NCI-H1694 treated with DMSO at 0.1 percent for 48 hours (cell line): ENCODE measurements at places on chromosomes 6 and 20.

GRCh38 chr6:42331019-42331418, 113.4 kb upstream of the MRPS10 start:
- no peak for DNase-seq

GRCh38 chr20:4256874-4257273, 241.5 kb upstream of the RNF24 start:
- DNase-seq = no peak

GRCh38 chr6:20600831-20601230, 66.6 kb downstream of the CDKAL1 start:
- no peak for DNase-seq

DNA sequence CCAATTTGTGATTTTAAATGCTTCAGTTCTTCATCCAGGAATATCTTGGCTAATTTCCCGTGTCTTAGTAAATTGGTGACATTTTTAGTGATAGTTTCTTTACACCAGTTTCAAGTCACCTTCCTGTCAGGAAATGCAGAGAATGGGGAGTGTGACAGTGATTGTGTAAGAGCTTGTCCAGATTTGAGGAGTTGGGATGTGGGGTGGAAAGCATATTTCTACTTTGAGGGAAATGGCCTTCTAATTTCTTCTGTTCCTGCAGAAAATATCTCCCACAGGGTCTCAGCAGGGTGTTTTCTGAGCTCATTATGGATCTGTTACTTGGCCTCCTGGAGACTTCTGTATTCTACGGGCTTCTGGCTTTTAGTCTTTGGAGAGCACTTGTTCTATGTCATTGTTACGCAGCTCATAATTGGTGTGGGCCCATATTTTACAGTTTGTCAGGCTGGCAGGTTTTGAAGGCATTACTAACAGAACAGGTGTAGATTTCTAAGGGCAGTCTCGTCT, 65.6 kb downstream of the TMEM200A start:
- no peak for DNase-seq

GRCh38 chr6:167796192-167796981, 30.3 kb upstream of the AFDN start:
- no peak for DNase-seq

GRCh38 chr20:50558483-50558925, 48.3 kb downstream of the PTPN1 start:
- no peak for DNase-seq

GRCh38 chr20:483815-484644, 21.7 kb upstream of the TBC1D20 start:
- DNase-seq = no peak

DNA sequence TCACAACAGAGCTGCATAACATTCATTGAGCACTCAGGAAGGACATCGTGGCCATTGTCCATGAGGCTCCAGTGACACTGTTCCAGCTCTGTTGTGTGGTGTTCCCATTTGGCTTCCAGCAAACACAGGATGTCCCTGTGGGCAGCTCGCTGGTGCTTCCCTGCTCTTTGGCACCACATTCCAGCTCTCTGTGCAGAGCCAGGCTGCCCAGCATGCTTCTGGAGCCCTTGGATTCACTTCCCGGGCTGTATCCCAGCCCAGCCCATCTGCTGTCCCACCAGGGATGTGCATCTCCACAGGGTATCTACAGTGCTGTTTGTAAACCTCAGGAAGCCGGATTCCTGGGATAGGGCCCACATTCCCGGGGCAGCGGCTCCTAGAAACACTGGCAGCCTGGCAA, 57.2 kb downstream of the CTCFL start:
- DNase-seq = no peak

DNA sequence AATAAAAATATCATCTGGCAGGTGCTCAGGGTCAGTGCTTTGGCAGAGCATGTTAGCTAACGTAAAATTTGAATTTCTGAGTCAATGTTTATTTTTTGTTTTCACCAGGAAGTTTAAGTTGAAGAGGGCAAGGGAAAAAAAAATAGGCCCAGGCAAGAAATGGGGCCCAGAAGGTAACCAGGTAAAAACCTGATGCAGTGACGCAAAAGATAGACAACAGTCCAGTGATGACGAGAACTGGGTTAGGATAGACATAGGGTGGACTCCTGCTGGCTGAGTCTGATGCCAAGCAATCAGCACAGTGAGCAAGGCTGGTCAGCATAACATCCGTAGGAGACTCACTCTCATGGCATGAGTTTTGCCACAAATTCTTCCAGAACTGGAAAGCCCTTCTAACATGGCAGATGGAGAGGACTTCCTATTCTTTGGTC, 42.2 kb downstream of the ZHX3 start:
- DNase-seq = no peak

GRCh38 chr6:44456070-44456965, 68.8 kb downstream of the CDC5L start:
- peak; percentile 9 for DNase-seq

DNA sequence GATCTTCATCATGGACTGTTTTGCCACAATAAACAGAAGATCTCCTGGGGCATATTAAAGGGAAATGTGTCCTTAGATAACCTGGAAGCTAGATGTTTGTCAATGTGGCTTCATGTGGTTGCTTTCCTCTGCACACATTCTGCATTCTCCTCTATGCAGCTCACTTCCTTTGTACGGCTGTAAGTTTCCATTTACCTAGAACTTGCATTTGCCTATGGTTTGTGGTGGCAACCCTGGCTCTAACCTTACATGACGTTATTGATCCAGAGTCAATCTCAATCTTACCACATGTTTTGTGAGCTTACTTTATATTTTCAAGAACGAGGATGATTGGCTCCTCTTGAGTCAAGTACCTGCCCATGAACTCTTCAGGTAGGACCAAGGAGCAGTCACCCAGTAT, 863.1 kb downstream of the MAFB start:
- DNase-seq = no peak

- DNase-seq = no peak
These were observed 18.8 kb downstream of the MAP3K4 start for GRCh38 chr6:161010418-161010817.
